Chondrocyte (in vitro differentiated cells): ENCODE measurements at places on chromosomes 6 and 20. TPM values are rescaled to one million over a fixed set of nuclear protein-coding genes. Genes with fewer than 3 reads are reported as not detected.

- DNase-seq: no peak
Observed at GRCh38 chr6:166318227-166318626, 10.0 kb upstream of the PRR18 start.

DNA sequence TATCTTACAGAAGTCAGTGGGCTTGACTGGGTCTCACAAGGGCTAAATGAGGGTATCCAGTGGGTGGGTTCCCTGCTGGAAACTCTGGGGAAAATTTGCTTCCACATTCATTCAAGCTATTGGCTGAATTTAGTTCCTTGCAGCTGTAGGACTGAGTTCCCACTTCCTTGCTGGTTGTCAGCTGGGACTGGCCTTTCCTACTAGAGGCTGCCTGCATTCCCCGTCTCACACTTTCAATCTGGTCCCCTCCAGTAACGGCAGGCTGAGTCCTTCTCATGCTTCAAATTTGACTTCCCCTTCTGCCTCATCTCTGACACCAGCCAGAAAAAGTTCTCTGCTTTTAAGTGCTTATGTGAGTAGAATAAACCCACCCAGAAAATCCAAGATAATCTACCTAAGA, 4.4 kb downstream of the CSNK2A1 start:
- DNase-seq: no peak

DNA sequence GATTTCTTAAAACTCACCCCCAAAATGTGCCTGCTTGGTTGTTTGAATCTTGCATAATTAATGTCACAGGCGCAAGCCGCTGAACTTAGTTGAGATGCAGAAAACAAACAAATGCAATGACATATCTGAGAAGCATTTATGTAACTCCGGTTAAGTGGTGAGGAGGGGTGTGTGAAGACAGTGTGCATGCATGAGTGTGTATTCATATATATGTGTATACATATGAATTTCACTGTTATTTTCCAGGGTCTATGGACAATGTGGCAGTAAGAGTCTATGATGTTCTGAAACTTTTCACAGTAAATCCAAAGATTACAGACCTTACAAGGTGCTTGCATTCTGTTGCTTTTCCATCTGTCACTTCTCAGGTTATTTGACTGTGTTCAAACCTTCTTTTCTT, 103.0 kb downstream of the ZNF217 start:
- DNase-seq: no peak

GRCh38 chr6:151101161-151101815, 138.5 kb upstream of the AKAP12 start:
- DNase-seq: no peak

Gene TNXB
- 1.9 to 2.9 TPM (median 2.3 TPM) in 3 replicates for total RNA-seq

Gene BNIP5
- total RNA-seq: not detected in 3 replicates
